ENCODE measurements at places on chromosomes 2 and 18.

- no peak for DNase-seq
These were observed 156.2 kb upstream of the PIK3C3 start for GRCh38 chr18:41798879-41799278.

DNA sequence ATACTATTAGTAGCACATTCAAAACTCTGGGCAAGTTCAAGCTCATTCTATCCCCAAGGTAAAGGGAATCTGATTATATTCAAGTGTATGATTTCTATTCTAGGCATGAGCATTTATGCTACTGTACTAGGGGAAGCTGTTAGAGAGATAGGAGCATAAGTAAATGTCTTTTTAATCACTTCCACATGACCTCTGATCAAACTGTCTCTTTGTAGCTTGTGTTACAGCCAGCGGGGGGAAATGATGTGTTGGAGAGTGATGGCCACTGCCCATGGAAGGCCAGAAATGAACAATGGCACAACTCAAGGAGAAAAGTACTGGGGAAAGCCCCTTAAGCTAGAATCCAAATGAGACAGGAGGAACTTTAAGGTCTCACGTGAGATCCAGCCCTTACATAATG, 894.9 kb upstream of the CDH2 start:
- no peak for DNase-seq

GRCh38 chr2:109255654-109256053, 126.6 kb downstream of the SH3RF3 start:
- no peak for DNase-seq

DNA sequence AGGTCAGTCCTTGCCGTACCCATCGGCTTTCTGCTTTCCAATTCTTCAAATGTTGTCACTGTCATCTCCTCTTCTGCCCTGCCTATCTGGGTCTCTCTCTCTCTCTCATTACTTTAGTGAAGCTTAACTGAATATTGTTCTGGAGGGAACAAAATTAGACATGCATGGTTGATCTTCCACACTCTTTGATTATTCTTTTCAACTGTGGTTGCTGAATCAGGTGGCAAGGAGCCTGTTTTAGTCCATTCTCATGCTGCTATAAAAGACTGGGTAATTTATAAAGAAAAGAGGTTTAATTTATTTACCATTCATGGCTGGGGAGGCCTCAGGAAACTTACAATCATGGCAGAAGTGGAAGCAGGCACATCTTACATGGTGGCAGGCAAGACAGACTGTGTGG, 157.9 kb downstream of the ARL4C start:
- no peak for DNase-seq

DNA sequence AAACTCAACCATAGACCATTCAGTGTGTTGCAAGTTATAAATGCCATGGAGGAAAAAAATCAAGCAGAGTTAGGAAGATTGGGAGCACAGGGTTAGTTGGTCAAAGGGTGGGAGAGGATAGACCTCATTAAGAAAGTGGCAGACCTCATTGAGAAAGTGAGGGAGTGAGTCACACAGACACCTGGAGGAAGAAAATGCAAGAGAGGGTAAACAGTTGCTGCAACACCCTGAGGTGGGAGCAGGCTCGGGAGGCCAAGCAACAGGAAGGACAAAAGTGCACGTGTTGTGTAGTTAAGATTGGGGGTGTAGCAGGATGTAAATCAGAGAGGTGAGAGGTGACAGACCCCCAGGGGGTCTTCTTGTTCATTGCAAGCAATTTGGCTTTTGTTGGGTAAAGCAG, 6.4 kb downstream of the IL1RL1 start:
- DNase-seq, result no peak

DNA sequence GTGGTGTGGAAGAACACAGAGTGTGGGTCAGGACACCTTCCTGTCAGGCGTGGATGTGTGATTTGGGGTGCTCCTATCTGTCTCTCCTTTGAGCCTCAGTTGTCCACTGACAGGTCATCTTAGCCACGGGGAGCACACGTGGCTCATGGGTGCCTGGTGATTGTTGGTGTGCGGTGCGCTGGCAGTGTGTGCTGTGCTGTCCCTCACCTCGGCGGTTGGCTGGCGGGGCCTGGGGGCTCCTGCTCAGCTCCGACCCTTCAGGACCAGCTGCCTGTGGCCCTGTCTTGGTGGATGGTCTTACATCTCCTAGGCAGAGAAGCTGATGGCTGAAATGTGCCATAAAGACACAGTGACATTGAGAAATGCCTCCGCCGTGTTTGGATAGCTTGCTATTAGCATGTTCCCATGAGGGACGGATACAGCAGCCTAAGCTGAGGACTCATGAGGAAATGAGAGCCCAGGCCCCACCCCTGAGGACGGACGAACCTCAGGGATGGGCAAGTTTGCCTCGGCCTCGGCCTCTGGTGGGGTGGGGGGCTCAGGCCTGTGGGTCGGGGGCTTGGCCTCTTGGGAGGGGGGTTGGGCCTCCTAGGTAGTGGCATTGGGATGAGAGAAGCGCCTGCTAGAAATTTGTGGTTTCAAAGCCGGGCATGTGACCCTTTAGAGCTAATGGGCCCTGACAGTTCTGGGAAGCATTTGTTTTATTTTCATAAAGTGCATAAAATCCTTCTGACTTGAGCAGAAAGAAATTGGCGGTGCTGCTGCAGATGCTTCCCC, 20.3 kb upstream of the ASB1 start:
- DNase-seq, result no peak
